Chondrocyte (in vitro differentiated cells): ENCODE measurements at places on chromosomes 6 and 20.

DNA sequence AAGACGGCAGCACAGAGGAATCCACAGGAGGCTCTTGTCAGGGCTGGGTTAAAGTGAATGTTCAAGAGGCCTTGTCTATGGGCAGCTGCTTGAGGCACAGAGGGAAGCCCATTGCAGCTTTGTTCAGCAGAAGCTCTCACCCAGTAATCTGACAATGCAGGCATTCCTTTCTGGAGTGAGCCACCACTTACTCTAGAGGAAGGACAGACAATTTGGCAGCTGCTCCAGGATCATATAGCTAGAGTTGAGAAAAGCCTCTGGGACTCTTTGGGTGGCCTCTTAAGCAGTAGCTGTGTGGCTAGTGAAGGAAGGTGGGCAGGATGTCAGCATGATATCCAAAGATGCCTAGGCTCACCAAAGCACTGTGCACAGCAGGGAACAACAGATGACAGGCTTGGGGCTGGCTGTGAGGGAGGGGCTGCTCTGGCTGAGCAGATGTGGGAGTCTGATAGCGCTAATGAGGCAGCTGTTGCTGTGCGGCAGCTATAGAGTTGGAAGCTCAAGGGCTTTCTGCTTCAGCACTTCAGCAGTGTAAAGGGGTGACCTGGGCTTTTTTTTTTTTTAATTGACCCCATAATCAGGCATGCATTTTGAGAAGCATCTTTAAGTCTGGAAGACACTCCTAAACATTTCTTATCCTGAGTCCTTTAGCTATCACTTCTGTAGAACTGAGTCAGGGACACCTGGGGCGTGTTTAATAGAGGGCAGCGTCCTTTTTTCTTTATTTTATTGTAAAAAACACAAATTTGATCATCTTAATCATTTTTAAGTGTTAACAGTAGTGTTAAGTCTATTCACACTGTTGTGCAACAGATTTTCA, 27.2 kb downstream of the CMTR1 start:
- no peak for DNase-seq

- DNase-seq, result no peak
Measured at GRCh38 chr20:46122071-46122470, 4.0 kb downstream of the CD40 start.

- no peak for DNase-seq
Measured at GRCh38 chr20:31827059-31827458, 7.9 kb downstream of the MYLK2 start.

DNA sequence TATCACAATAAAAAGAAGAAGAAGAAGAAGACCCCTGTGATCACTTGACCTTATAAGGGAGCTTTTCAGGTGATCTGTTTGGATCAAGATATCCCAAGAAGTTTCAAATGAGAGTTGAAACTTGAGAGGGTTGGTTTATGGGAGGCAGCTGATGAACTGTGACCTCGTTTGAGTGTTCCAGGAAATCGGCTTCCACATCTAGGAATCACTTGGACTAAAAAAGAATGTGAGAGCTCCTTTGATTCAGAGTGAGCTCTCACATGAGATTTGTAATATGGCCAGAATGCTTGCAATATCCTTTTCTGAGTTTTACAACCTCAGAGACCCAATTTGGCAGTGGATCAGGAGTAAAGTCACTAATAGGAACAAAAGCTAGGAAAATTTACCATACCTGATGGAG, 228.1 kb downstream of the ATXN1 start:
- DNase-seq, result no peak

- DNase-seq, result no peak
Measured at GRCh38 chr6:113723182-113723581, 134.0 kb upstream of the MARCKS start.

DNA sequence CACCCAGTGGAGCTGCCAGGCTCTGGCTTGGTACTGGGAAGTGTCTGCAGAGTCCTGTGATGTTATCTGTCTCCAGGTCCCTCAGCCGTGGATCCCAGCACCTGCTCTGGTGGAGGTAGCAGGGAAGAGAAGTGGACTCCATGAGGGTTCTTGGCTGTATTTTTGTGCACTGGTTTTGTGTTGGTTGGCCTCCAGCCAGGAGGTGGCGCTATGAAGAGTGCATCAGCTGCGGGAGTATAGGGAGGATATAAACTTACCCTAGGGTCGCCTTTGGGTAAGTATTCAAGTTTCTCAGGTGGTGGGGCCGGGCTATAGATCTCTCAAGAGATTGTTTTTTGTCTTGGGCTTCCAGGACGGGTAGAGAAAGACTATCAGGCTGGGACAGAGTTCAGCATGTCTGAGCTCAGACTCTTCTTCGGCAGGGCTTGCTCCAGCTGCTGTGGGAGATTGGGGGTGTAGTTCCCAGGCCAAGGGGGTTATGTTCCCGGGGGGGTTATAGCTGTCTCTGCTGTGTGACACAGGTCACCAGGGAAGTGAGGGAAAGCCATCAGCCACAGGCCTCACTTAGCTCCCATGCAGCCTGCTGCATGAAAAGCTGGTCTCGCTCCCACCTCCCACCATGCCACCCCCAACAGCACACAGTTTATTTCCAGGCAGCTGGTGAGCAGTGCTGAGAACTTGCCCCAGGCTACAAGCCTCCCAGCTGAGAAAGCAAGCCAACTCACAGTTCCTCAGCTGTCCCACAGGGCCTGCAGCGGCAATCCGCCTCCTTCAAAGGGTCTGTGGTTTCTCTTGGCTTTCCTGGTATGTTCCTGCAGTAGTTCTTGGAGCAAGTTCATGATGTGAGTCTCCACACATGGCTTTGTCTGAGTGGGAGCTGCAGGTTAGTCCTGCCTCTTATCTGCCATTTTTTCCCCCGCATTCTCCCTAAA, 115.7 kb downstream of the AIG1 start:
- DNase-seq, result peak; percentile 95

GRCh38 chr20:57088436-57088835, 178.0 kb downstream of the BMP7 start:
- DNase-seq, result no peak

DNA sequence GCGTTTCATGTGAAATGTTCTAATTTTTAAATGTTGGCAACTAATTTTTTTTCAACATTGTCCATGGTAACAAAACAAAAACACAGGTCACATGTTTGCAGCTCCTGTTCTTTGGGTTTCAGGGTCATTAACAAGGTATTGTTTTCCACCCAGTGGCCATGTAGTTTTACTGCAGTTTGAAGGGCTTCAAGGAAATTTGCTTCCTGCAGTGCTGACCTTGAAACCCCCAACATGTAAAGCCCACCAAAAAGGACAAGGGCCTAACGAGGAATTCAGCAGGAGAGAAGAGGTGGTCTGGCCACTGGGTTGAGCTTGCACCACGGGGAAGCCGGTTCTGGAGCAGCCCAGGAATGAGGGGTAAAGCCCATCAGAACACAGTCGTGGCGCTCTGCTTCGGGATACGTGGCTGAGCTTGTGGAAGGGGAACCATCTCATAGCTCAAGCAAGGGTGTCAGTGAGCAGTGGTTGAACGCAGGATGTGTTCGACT, 13.9 kb upstream of the KLHL31 start:
- no peak for DNase-seq

GRCh38 chr6:168097221-168097620, 18.2 kb upstream of the FRMD1 start:
- DNase-seq, result peak; percentile 79
